ENCODE measurements at places on chromosomes 16 and 17. TPM values are rescaled to one million over a fixed set of nuclear protein-coding genes. Genes with fewer than 3 reads are reported as not detected.

The ZG16 gene
- polyA plus RNA-seq, result not detected

The BAHCC1 gene
- 0.17 TPM for polyA plus RNA-seq

The TBC1D3E gene
- not detected for polyA plus RNA-seq

The PIEZO1 gene
- 30.4 TPM for polyA plus RNA-seq

The TLCD1 gene
- polyA plus RNA-seq, result 47.7 TPM

The ACBD4 gene
- polyA plus RNA-seq, result 4.5 TPM

The MAPT gene
- polyA plus RNA-seq, result 2.8 TPM

The C16orf95 gene
- polyA plus RNA-seq, result 2.5 TPM

The GGT6 gene
- polyA plus RNA-seq, result not detected

The MRTFB gene
- 9.7 TPM for polyA plus RNA-seq

The RNF222 gene
- not detected for polyA plus RNA-seq

The FSCN2 gene
- polyA plus RNA-seq, result 0.13 TPM

The ERN2 gene
- 0.97 TPM for polyA plus RNA-seq

The LYZL6 gene
- not detected for polyA plus RNA-seq

The CYGB gene
- polyA plus RNA-seq, result 0.85 TPM

GRCh38 chr16:12146966-12147365 lies 170.4 kb downstream of the SNX29 start:
- peaks cover 14% of the 10 kb centered on the region for H3K4me1 ChIP-seq
- peak overlapping the region; percentile 72 for H3K27ac ChIP-seq
- H3K36me3 ChIP-seq, result no peaks in the 10 kb centered on the region
- DNase-seq, result no peak
- no peaks in the 10 kb centered on the region for H3K27me3 ChIP-seq

GRCh38 chr17:41773731-41774193 lies 12.7 kb downstream of the JUP start:
- no peak for DNase-seq
- H3K4me1 ChIP-seq, result peaks cover 56% of the 10 kb centered on the region
- no peak overlapping the region for H3K4me3 ChIP-seq
- H3K27me3 ChIP-seq, result no peaks in the 10 kb centered on the region

GRCh38 chr16:83054283-83054682 lies 427.5 kb downstream of the CDH13 start:
- H3K27ac ChIP-seq, result no peak overlapping the region
- H3K4me1 ChIP-seq, result no peaks in the 10 kb centered on the region
- H3K4me3 ChIP-seq, result no peak overlapping the region
- no peaks in the 10 kb centered on the region for H3K36me3 ChIP-seq

GRCh38 chr17:222172-222571 lies 40.7 kb upstream of the DOC2B start:
- no peaks in the 10 kb centered on the region for H3K36me3 ChIP-seq
- H3K27me3 ChIP-seq, result no peaks in the 10 kb centered on the region
- no peaks in the 10 kb centered on the region for H3K4me1 ChIP-seq
- no peak overlapping the region for H3K27ac ChIP-seq
- DNase-seq, result no peak

- no peaks in the 10 kb centered on the region for H3K27me3 ChIP-seq
- H3K36me3 ChIP-seq, result no peaks in the 10 kb centered on the region
- DNase-seq, result no peak
- H3K4me3 ChIP-seq, result no peak overlapping the region
- peaks cover 50% of the 10 kb centered on the region for H3K4me1 ChIP-seq
- H3K27ac ChIP-seq, result no peak overlapping the region
Observed at GRCh38 chr17:4334776-4335584, 31.5 kb downstream of the UBE2G1 start.

DNA sequence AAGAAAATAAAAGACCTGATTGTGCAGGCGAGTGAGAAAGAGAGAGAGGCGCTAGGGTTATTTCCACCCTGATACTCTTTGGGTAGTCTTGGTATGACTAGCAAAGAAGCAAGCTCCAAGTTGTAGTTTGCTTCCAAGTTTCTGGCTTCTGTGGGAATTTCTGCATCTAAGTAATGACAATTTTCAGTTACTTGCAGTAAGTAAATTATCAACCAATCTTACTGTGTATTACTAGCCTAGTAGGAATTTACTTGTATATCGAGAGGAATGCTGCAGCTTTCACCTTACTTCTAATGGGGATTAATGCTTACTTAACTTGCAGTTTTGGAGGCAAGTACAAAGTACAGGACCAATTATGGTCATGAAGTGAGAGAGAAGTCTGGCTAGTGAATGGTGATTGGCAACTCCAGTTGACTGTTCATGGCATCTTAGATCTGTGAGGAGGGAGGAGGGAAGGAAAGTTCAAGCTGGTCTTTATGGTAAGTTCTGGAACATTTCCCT lies 31.9 kb downstream of the TENT4B start:
- H3K27me3 ChIP-seq, result no peaks in the 10 kb centered on the region
- no peaks in the 10 kb centered on the region for H3K4me1 ChIP-seq
- no peak for DNase-seq
- no peak overlapping the region for H3K27ac ChIP-seq
- H3K36me3 ChIP-seq, result no peaks in the 10 kb centered on the region

DNA sequence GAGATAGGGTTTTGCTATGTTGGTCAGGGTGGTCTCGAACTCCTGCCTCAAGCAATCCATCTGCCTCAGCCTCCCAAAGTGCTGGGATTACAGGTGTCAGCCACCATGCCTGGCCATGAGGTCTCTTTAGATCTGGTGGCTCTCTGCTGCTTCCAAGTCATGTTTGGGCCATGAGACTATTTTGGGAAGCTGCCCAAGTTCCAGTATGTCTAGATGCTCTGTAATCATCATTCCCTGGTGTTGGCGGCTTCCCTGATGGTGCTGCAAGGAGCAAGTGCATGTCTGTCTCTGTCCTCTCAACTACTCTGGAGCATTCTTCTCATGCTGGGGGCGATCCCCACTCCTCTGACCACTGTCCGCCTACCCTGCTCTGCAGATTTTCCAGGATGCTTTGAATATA lies 6.4 kb upstream of the ODF4 start:
- H3K27ac ChIP-seq, result no peak overlapping the region
- H3K4me1 ChIP-seq, result peaks cover 7% of the 10 kb centered on the region
- no peak for DNase-seq
- 0 out of 2 replicates have a peak, but pooled peaks cover under 1% of the 10 kb centered on the region for H3K27me3 ChIP-seq
- no peak overlapping the region for H3K4me3 ChIP-seq

- no peaks in the 10 kb centered on the region for H3K27me3 ChIP-seq
- H3K27ac ChIP-seq, result no peak overlapping the region
- H3K4me1 ChIP-seq, result 0 out of 2 replicates have a peak, but pooled peaks cover 3% of the 10 kb centered on the region
- DNase-seq, result no peak
- H3K36me3 ChIP-seq, result no peaks in the 10 kb centered on the region
Observed at GRCh38 chr17:9436630-9437029, 139.0 kb downstream of the STX8 start.

GRCh38 chr16:25265968-25266367 lies 8.3 kb upstream of the ZKSCAN2 start:
- no peaks in the 10 kb centered on the region for H3K4me1 ChIP-seq
- no peak overlapping the region for H3K4me3 ChIP-seq
- no peak for DNase-seq
- no peaks in the 10 kb centered on the region for H3K36me3 ChIP-seq
- H3K27me3 ChIP-seq, result no peaks in the 10 kb centered on the region

DNA sequence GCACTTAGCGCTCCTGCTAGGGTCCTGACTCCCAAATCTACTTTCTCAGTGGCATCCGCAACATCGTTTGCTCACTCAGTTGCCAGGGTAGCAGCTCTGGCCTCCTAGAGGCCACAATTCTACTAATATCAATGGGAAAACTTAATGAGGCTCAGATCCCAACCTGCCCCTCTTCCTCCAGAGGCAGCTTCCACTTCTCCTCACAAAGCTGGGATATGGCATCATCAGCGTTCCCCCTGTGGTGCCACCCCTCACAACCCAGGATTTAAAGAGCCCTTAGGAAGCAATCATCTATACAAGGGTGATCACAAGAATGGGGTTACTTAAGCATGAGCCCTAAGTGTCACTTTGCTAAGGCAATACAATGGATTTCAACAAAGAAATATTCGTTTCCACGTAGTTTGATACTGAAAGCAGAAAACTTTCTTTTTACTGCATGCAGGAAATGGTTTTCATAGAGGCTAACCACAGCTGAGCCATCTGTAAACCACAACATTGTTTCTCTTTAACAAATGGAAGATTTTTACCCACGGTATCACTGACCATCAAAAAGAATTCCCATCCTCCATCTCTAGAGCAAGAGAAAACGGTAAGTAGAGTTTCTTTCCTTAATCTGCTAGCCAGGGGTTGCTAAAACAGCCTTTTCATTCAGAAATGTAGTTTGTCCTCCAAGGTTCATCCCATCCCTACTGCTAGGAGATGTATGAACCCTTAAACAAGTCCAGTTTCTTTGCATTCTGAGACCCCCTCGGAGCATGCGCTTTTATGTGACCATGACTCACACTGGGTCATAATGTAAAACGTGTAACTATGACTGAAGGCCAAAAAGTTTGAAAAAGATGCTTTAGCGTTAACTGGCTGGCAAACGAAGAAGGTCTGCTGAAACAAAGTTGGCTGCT lies 68.3 kb upstream of the BCAR1 start:
- H3K4me3 ChIP-seq, result no peak overlapping the region
- no peaks in the 10 kb centered on the region for H3K36me3 ChIP-seq
- H3K4me1 ChIP-seq, result peaks cover 7% of the 10 kb centered on the region
- no peak for DNase-seq
- peak overlapping the region; percentile 73 for H3K27ac ChIP-seq

- H3K4me3 ChIP-seq, result peak overlapping the region; percentile 63
- H3K27me3 ChIP-seq, result peaks cover 83% of the 10 kb centered on the region
- no peak overlapping the region for H3K27ac ChIP-seq
Observed at GRCh38 chr17:47733674-47734410, 806 bp downstream of the TBX21 start.

DNA sequence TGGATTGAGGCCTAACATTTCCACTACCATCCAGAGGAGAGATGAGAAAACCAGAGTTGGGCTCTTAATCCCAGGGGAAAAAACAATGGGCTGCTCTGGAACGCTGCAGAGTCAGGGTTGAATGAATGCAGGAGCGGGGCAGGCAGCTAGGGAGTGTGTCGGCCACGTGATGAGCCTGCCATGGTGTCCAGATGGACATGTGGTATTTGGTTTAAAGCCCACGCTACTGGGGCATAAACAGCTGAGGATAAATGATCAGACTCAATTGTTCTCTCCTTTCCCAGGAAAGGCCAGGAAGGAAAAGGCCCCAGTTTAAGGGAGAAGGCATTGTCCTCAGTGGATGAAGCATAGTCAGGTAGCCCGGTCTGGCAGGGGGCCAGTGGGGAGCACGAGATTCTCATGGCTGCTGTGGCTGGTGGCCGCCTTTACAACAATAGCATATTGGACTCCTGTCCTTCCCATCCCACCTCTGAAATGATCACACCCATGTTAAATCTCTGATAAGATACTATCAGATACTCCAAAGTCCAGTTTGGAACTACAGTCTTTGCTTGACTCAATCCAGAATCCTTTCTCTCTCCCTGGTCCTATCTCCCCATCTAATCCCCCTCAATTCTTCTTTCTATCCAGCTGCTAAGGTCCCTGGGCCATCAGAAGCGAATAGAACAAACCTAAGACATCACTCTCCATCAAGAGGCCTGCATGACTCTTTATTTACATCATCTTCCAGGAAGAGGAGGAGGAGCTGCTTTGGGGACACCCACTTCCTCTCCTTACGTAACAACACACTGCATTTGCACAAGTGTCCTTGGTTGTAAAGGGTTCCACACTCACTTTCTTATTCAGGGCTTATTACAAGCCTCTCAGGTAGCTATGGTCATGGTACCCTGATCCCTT lies 20.4 kb downstream of the CA4 start:
- no peak overlapping the region for H3K27ac ChIP-seq
- no peaks in the 10 kb centered on the region for H3K27me3 ChIP-seq
- no peak overlapping the region for H3K4me3 ChIP-seq
- H3K4me1 ChIP-seq, result no peaks in the 10 kb centered on the region

DNA sequence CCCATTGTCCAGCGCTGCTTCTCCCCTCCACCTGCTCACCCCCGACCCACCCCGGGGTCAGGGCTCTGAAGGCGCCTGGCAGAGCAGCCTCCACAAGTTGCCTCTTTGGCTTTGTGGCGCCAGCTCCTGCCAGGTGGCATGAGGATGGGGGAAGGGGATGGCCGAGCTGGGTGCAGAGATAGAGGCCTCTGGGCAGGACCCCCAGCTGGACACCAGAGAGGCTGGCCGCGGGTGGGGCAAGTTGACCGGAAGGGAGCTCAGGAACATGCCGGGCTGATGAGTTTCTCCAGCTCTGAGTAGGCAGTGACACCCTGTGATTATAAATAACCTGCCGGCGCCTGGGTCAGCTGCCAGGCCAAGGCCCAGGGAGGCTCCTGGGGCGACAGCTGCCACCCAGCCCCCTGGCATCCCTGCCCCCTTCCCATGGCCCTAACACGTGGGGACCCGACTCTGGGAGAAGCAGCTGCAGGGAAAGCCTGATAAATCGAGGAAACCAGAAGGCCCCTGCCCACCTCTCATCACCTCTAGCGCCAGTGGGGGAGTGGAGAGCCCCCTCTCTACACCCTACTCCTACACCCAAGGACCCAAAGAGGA lies 729 bp downstream of the P2RX5 start:
- peak overlapping the region; percentile 72 for H3K4me3 ChIP-seq
- DNase-seq, result no peak
- peaks cover 16% of the 10 kb centered on the region for H3K4me1 ChIP-seq
- no peak overlapping the region for H3K27ac ChIP-seq
- no peaks in the 10 kb centered on the region for H3K36me3 ChIP-seq

DNA sequence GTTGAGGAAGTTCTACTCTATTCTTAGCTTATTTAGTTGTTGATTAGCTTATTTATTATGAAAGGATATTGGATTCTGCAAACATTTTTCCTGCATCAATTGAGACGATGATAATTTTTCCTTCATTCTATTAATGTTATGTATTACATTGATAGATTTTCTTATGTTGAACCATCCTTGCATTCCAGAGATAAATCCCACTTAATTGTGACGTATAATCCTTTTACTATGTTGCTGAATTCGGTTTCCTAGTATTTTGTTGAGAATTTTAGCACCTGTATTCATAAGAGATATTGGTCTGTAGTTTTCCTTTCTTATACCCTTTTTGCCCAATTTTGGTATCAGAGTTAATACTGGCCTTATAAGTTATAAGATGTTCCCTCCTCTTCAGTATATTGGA lies 47.6 kb upstream of the BRD7 start:
- H3K36me3 ChIP-seq, result peaks cover 17% of the 10 kb centered on the region
- no peak overlapping the region for H3K4me3 ChIP-seq
- no peaks in the 10 kb centered on the region for H3K27me3 ChIP-seq
- no peak for DNase-seq
- H3K27ac ChIP-seq, result no peak overlapping the region
- no peaks in the 10 kb centered on the region for H3K4me1 ChIP-seq

Data from GM23338 (cell line).